ENCODE measurements at places on chromosomes 3 and 15. TPM values are rescaled to one million over a fixed set of nuclear protein-coding genes. Genes with fewer than 3 reads are reported as not detected.

GNAT1 gene
- not detected for total RNA-seq

- DNase-seq: no peak
Observed at GRCh38 chr3:138567403-138567802, 26.7 kb downstream of the CEP70 start.

- DNase-seq: no peak
Observed at GRCh38 chr15:73395671-73396070, 26.9 kb upstream of the HCN4 start.

- DNase-seq: no peak
Observed at GRCh38 chr15:63628123-63628822, 31.1 kb downstream of the FBXL22 start.

DNA sequence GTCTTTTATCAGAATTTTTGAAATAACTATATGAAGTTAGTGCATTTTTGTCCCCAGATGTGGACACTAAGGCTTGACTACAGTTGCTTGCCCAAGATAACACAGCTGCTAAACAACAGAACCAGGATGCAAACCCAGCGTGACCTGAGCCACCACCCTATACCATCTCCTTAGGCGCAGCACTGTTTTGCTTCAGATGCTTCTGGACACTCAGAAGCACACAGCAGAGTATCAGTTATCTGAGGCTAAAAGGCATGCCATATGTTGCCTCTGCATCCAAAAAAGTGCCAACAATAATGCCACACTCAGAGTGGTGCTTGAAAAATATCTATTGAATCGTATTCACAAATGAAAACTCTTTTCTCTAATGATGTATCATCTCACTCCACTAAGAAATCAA, 24.5 kb downstream of the KCNMB2 start:
- DNase-seq: no peak

- DNase-seq: peak; percentile 21
Observed at GRCh38 chr3:32850226-32850625, 32.4 kb downstream of the TRIM71 start.

- no peak for DNase-seq
Observed at GRCh38 chr3:141124715-141125114, 73.6 kb downstream of the SPSB4 start.

GRCh38 chr3:126264952-126265351, 84.6 kb upstream of the ALDH1L1 start:
- DNase-seq: no peak

GRCh38 chr3:59596741-59597140, 546.9 kb upstream of the CFAP20DC start:
- DNase-seq: no peak

DNA sequence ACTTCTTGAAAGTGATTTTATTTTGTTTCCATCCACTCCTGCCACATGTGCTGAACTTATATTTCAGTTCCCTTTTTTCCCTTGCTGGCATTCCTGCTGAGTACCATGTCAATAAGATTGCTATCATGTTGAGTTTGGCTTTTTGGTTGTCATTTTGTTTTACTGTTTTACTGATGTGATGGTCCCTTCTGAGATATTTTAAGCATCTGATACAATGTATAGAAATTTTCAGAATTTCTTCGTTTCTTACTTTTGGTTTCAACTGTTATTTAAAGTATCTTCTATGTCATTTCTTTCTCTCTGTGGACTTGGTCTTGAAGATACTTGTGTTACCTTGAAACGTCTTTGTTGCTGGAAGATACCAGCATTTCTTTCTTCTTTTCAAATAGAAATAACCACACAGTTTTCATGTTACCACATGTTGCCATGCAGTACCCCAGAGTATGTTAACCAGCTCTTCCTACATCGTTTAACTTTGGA, 14.1 kb downstream of the SIDT1 start:
- DNase-seq: no peak

DNA sequence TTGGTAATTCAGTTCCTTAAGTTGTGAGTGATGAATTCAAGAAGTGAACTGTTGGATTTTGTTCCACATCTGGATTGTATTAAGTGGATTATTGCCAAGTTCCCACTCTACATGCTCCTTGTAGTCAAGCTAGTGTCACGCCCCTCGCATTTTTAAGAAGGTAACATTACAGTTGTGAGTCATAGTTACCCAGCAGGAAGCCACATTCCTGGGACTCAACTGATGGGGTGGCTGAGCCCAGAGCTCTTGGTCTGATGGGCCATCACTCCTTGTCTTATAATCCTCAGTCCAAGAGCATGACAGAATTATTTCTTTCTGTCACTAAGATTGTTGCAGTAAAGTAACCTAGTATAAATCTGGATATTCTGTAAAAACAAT, 102.7 kb downstream of the PTPRG start:
- peak; percentile 97 for DNase-seq

Data from GM23248 (cell line).